ENCODE measurements at places on chromosomes 3 and 15. TPM values are rescaled to one million over a fixed set of nuclear protein-coding genes. Genes with fewer than 3 reads are reported as not detected.
A peak's percentile ranks its signal among the peaks of the same experiment; 100 is the strongest.

The SKOR1 gene
- 0.35 TPM for total RNA-seq

The SPINK8 gene
- total RNA-seq, result not detected

The ARHGAP11A gene
- 43.0 TPM for total RNA-seq

The GOLGA6B gene
- total RNA-seq, result 0.11 TPM

The PLOD2 gene
- total RNA-seq, result 76.1 TPM

The FOXB1 gene
- not detected for total RNA-seq

The SH2D7 gene
- not detected for total RNA-seq

DNA sequence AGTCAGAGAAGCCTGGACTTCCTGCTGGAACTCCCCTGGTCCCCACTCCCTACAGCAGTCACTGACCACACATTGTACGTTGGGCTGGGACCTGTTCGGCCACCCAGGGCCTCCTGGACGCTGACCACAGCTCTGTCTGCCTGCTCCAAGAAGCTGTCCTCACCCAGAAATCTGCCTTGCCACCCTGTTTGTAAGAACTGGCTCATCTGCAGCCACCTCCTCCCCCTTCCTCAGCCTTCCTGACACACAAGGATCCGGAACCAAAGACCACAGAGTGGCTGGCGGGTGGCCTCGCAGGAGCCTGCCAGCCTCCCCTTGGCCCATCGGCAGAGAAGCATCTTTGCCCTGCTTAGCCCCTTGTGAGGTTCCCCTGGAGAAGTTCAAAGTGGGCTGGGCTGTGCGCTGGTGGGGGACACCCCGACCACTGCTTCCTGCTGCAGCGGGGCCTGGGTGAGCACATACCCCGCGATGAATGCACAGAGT lies 91.9 kb downstream of the PCSK6 start:
- DNase-seq, result peak; percentile 7
- H3K36me3 ChIP-seq, result no peaks in the 10 kb centered on the region
- H3K27ac ChIP-seq, result peak overlapping the region; percentile 54
- peaks cover 41% of the 10 kb centered on the region for H3K27me3 ChIP-seq
- H3K4me1 ChIP-seq, result peaks cover 13% of the 10 kb centered on the region

DNA sequence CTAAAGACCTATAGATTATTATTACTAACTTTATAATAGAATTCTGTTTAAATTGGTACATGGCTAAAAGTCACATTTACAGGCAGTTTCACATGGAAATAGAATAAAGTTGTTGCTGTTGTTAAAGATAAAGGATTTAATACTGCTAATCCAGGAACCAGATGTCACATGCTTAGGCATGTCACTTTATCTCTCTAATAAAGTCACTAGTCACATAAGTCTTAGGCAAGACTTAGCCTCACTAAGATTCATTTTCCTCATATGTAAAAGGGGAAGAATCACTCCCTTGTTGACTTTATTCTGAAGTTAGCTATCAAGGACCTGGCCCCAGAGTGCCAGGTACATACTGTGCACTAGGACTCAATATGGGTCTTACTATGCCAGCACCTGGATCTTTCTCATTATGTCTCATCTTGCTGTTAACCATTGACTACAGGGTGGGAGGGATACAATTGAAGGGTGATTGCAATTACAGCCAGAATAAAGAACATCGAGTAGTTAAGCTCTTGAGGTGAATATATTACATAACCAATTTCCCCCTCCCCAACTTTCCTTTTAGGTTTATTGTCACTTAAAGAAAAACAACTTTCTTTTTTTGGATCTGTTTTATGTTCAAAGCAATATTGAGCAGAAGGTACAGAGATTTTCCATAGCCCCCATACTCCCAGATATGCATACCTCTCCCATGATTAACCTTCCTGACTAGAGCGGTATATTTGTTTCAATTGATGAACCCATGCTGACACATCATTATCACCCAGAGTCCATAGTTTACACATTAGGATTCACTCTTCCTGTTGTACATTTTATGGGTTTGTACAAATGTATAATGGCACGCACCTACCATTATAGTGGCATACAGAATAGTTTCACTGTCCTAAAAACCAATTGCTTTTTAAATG lies 36.6 kb downstream of the LNP1 start:
- peak overlapping the region; percentile 96 for H3K27ac ChIP-seq
- DNase-seq, result peak; percentile 86
- peak overlapping the region; percentile 22 for H3K4me3 ChIP-seq
- H3K36me3 ChIP-seq, result peaks cover 6% of the 10 kb centered on the region
- peaks cover 47% of the 10 kb centered on the region for H3K4me1 ChIP-seq

GRCh38 chr3:170204023-170204472 lies 18.2 kb upstream of the PRKCI start:
- no peaks in the 10 kb centered on the region for H3K36me3 ChIP-seq
- H3K27me3 ChIP-seq, result no peaks in the 10 kb centered on the region
- H3K4me3 ChIP-seq, result no peak overlapping the region
- H3K4me1 ChIP-seq, result no peaks in the 10 kb centered on the region
- DNase-seq, result no peak

- H3K27me3 ChIP-seq, result no peaks in the 10 kb centered on the region
- H3K36me3 ChIP-seq, result no peaks in the 10 kb centered on the region
- no peak overlapping the region for H3K4me3 ChIP-seq
- H3K27ac ChIP-seq, result peak overlapping the region; percentile 32
- peak; percentile 60 for DNase-seq
Measured at GRCh38 chr3:72739531-72740466, 108.4 kb downstream of the SHQ1 start.

DNA sequence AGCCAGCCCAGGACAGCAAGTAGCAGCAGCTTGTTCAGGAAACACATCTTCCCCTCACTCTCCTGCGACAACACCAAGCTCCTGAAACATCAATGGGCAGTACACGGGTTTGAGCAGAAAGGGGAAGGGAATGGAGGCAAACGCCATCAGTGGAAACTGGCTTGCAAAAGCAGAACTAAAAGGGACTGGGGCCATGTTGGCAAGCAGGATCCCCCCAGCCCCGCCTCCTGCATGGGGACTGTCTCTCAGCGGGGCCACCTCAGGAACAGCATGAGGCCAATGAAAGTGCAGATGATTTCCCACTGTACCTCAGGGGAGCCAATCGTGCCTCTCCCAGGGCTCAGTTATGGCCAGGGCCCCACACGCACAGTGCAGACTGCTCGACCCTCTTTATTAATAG lies 6.8 kb downstream of the CDAN1 start:
- no peak overlapping the region for H3K27ac ChIP-seq
- H3K36me3 ChIP-seq, result peaks cover 67% of the 10 kb centered on the region

DNA sequence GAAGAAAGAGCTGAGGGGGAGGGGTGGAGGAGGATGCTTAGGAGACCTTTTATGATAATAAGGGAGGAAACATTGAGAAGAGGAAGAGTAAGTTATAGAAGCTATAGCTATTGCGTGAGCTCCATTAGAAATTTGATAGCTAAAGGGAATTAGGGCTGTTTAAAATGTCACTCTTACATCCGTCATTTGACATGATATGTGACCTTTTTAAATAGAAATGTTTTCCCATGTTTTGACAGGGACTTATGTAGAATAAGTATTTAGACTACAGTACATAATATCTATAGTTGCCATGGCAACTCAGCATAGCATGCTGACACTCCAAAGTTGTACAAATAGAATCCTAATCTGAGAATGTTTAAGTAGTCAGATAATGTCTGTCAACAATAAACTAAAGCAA lies 19.2 kb downstream of the RAD51 start:
- no peaks in the 10 kb centered on the region for H3K27me3 ChIP-seq
- H3K4me3 ChIP-seq, result no peak overlapping the region
- peaks cover 28% of the 10 kb centered on the region for H3K36me3 ChIP-seq
- no peak for DNase-seq
- no peak overlapping the region for H3K27ac ChIP-seq
- no peaks in the 10 kb centered on the region for H3K4me1 ChIP-seq

DNA sequence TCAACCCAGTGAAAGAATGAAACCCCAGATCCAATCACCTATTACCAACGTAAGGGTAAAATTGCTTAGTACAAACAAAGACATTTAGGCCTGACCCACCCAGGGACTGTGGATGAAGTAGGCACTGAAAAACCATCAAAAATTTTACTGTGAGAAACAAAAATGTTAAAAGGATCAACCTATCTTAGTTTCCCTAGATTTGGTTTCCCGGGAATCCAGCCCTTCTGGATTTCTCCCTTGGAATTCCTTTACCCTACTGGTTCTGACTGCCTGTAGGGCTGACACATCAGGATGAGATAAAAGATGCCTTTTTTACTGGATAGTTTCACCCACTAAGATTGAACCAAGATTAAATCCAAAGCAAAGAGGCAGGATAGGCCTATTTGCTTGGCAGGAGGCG lies 102.7 kb downstream of the SCAPER start:
- no peak overlapping the region for H3K27ac ChIP-seq
- no peak overlapping the region for H3K4me3 ChIP-seq
- no peaks in the 10 kb centered on the region for H3K36me3 ChIP-seq
- H3K27me3 ChIP-seq, result no peaks in the 10 kb centered on the region
- H3K4me1 ChIP-seq, result no peaks in the 10 kb centered on the region

- no peaks in the 10 kb centered on the region for H3K36me3 ChIP-seq
- H3K27me3 ChIP-seq, result no peaks in the 10 kb centered on the region
- peak; percentile 67 for DNase-seq
- H3K4me3 ChIP-seq, result no peak overlapping the region
Measured at GRCh38 chr3:114418724-114419543, 125.1 kb downstream of the TIGIT start.

DNA sequence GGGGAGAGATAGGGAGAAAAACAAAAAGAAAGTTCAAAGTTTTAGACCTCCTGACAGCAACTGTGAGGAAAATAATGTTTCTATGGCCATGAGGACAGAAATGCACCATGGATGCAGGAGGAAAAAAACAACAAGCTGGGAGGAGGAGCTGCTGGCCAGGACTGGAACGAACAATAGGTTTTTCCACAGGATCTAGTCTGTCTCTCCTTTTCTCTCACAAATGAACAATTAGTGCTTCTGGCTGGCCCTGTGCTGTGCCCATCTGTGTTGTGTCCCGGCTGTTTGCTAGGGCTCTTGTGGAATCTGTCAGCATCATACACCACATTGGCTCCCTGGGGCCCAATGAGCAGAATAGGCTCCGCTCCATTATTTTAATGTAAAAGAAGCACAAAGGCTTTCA lies 15.2 kb downstream of the GK5 start:
- H3K27me3 ChIP-seq, result no peaks in the 10 kb centered on the region
- peaks cover 17% of the 10 kb centered on the region for H3K36me3 ChIP-seq
- H3K4me3 ChIP-seq, result no peak overlapping the region
- H3K4me1 ChIP-seq, result no peaks in the 10 kb centered on the region
- H3K27ac ChIP-seq, result no peak overlapping the region

- no peak overlapping the region for H3K4me3 ChIP-seq
- no peak overlapping the region for H3K27ac ChIP-seq
- H3K36me3 ChIP-seq, result no peaks in the 10 kb centered on the region
- no peaks in the 10 kb centered on the region for H3K4me1 ChIP-seq
Measured at GRCh38 chr3:144556392-144556791, 584.8 kb downstream of the DIPK2A start.

- H3K27ac ChIP-seq, result no peak overlapping the region
- H3K27me3 ChIP-seq, result no peaks in the 10 kb centered on the region
Measured at GRCh38 chr15:66682865-66683264, 19.2 kb upstream of the SMAD6 start.

DNA sequence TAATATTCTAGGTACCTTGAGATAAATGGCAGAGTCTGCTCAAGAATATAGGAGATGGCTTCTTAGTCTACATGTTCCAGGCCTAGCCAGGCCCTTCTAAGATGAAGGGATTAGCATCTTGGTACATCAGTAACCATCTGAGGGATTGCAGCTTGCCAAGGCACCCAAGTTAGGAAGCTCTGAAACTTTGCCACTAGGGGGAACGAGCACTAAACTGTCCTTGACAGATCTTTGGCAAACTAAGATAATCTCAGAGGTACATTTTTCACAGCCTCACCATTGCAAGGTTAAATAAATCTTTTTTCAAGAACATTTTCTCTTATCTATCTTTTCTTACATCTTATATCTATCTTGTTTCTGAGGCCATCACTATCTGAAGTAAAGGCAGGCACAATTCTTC lies 351.2 kb downstream of the RAP2B start:
- H3K27me3 ChIP-seq, result no peaks in the 10 kb centered on the region
- H3K4me3 ChIP-seq, result no peak overlapping the region
- H3K27ac ChIP-seq, result no peak overlapping the region
- DNase-seq, result peak; percentile 58

GRCh38 chr3:131503320-131503635 lies 507 bp upstream of the MRPL3 start:
- H3K27me3 ChIP-seq, result no peaks in the 10 kb centered on the region

GRCh38 chr3:71468311-71469137 lies 115.0 kb downstream of the FOXP1 start:
- no peak overlapping the region for H3K27ac ChIP-seq
- no peaks in the 10 kb centered on the region for H3K27me3 ChIP-seq
- peaks cover 23% of the 10 kb centered on the region for H3K4me1 ChIP-seq
- no peak overlapping the region for H3K4me3 ChIP-seq
- no peaks in the 10 kb centered on the region for H3K36me3 ChIP-seq
- no peak for DNase-seq

DNA sequence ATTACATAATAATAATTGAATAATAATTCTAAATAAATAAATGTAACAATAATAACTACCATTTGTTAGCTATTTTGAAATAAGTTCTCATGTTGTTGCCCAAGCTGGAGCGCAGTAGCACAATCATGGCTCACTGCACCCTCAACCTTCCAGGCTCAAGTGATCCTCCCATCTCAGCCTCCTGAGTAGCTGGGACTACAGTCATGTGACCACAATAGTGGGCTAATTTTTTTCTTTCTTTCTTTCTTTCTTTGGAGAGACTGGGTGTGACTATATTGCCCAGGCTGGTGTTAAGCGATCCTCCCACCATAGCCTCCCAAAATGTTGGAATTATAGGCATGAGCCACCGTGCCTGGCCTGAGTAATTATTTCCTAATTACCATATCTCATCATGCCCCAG lies 30.9 kb upstream of the KCNMB3 start:
- H3K4me1 ChIP-seq, result no peaks in the 10 kb centered on the region
- no peaks in the 10 kb centered on the region for H3K36me3 ChIP-seq
- H3K27me3 ChIP-seq, result no peaks in the 10 kb centered on the region
- no peak overlapping the region for H3K27ac ChIP-seq
- no peak for DNase-seq
- H3K4me3 ChIP-seq, result no peak overlapping the region

GRCh38 chr15:101583284-101583683 lies 68.9 kb downstream of the TM2D3 start:
- DNase-seq, result no peak
- H3K4me1 ChIP-seq, result peaks cover 16% of the 10 kb centered on the region
- H3K36me3 ChIP-seq, result no peaks in the 10 kb centered on the region
- no peak overlapping the region for H3K27ac ChIP-seq
- H3K27me3 ChIP-seq, result no peaks in the 10 kb centered on the region
- no peak overlapping the region for H3K4me3 ChIP-seq

- no peaks in the 10 kb centered on the region for H3K36me3 ChIP-seq
- no peak overlapping the region for H3K27ac ChIP-seq
- no peaks in the 10 kb centered on the region for H3K4me1 ChIP-seq
- DNase-seq, result no peak
Measured at GRCh38 chr3:114411190-114411668, 117.4 kb downstream of the TIGIT start.

- H3K27me3 ChIP-seq, result no peaks in the 10 kb centered on the region
- H3K27ac ChIP-seq, result no peak overlapping the region
- no peak for DNase-seq
- H3K4me3 ChIP-seq, result no peak overlapping the region
- H3K36me3 ChIP-seq, result no peaks in the 10 kb centered on the region
Measured at GRCh38 chr3:61802772-61803171, 241.4 kb downstream of the PTPRG start.
